ACHN (cell line): ENCODE measurements at places on chromosomes 4 and X.

DNA sequence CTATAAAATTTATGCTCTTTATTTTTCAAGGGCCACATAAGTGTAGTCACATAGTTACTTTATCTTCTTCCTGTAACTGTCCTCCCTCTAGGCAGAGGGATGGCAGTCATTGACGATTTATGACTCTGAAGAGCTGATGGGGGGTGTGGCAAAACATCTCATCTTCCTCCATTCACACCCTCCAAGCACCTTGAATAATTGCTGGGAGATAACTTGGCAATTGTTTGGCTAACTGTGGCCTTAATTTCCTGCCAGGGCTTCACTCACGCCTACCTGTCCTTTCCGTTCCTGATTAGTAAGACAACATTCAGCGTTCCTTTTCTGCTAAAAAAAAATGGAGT lies 329.2 kb downstream of the ARHGAP10 start:
- DNase-seq, result no peak

DNA sequence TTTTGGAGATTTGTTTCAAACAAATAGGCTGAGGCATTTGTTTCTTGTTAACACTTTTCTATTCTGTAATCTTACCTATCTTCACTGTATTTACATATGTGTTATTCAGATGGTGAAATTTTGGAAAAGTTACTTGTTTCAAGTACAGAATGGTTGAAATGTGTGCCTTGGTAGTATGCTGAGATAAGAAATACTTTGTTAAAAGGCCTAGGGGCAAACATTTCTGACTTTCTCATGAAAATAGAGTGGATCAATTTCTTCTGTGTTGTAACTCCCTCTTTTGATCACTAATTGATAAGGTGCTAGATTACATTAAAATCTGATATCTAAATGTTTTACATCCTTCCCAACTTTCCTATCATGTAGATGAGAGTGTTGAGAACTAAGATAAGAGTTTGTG lies 18.1 kb downstream of the USO1 start:
- no peak for DNase-seq

- DNase-seq, result peak; percentile 26
These were observed 9.8 kb upstream of the ANXA5 start for GRCh38 chr4:121706595-121707021.

GRCh38 chr4:185309770-185310169 lies 86.0 kb downstream of the LRP2BP start:
- no peak for DNase-seq

DNA sequence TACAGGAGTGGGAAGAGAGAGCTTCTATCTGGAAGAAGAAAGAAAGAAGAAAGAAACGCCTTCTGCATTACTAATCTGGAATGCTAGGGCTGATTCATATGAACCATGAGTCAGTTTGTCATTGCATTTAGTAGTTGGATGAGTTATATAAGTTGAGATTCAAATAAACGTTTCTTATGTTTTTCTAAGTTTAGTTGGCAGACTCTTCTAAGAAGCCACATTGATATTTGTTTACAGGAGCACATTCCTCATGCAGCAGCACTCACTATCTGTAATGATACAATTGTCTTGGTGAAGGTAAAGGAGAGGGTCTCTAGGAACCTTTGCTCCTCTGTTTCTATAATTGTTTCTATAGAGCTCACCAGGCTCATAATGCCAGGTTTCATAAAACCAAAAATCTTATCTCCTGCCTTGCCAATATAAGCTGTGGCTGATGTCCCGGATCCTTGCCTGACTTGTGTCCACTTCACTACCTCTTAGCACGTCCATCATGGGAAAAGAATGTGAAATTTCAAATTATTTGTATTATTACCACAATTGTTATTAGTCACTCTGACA lies 39.5 kb downstream of the HOPX start:
- peak; percentile 59 for DNase-seq

- DNase-seq, result no peak
These were observed 8.3 kb downstream of the ZIC3 start for GRCh38 chrX:137574102-137574783.

- no peak for DNase-seq
These were observed 562.1 kb upstream of the ADGRL3 start for GRCh38 chr4:60637976-60638375.

DNA sequence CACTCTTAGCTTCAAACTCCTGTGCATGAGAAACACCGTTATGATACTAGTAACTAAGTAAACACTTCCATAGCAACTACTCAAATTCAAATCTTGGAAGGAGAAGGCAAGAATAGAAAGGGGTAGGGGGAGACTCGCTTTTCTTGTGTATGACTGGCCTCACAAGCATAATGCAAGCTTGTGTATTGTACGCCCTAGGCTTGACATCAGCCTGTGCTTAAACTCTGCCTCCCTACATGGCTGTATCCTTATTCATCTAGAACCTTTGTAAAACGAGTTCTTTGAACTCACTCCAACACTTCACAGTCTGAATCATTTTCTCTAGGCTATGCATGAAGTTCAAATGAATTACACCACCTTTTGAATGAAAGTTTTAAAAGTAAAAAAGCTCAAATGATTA lies 1071.2 kb upstream of the ADGRL3 start:
- no peak for DNase-seq

DNA sequence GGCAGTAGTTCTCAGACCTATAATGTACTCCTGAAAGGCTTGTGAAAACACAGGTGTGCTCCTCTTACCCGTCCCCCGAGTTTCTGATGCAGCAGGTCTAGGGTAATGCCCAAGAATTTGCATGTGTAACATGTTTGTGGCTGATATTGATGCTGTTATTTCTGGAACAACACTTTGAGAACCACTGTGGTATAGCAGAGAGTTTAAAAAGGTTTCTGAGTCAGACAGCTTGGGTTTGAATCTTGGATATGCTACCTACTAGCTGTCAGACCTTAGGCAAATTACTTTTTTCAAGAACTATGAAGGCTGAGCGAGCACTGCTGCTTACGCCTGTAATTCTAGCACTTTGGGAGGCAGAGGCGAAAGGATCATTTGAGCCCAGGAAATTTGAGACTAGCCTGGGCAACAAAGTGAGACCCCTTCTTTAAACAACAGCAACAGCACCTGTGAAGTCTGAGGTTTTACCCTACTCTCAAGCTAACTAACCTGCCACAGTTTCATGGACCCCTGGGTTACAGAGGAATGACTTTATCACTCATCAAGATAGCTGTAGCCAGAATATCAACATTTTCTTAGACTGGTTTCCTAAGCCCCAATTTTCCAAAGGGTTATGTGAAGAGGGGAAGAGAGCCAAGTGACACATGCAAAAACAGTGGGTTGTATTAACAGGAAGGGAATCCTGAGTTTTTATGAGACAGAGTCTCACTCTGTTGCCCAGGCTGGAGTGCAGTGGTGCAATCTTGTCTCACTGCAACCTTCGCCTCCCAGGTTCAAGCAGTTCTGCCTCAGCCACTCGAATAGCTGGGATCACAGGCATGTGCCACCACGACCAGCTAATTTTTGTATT lies 5.1 kb downstream of the AFF1 start:
- DNase-seq, result no peak

- no peak for DNase-seq
These were observed 65.5 kb upstream of the LAS1L start for GRCh38 chrX:65600106-65600505.

DNA sequence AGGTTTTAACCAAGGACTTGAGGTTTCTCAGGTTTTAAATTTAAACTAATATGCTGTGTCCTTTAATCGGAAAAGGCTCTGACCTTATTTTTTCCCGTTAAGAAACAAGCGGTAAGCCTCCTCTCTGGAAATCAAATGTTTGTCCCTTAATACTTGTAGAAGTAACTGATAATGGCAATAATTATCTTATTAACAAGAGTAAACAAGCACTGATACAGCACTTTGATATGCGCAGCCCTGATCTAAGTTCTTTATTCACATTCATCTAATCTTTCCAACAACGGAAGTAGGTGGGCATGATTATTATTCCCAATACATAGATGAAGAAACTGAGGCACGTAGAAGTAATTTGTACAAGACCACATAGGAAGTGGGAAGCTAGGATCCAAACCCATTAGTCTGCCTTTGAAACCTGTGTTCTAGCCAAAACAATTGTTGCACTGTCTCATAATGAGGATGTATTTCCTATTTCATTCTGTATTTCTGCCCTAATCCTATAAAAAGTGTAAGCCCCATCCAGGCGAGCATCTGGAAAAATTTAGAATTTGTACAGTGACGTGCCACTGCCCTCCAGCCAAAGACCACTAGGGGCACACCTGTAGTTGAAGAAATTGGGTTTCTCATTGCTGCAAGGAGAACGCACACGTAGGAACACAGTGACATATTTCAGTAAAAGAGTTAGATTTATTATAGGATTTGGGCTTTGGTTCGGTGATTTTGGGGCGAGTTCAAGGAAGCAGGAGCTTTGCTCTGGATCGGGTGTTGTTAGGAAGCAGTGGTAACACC lies 606 bp downstream of the CXorf58 start:
- no peak for DNase-seq

DNA sequence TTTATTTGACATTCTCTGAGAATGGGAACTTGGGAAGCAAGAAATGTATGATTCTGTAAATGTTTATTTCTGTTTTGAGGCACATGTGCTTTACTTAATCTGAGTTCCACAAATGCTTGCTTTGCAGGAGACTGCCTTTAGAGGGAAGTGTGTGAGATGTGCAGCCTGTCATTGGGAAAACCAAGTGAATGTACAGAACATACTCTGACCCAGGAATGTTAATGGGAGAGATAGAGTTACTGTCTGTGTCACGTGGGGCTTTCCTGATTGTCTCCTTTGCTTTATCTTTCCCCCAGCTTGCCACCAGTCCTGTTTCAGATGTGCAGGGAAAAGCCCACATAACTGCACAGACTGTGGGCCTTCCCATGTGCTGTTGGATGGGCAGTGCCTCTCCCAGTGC lies 218.6 kb upstream of the ANXA3 start:
- no peak for DNase-seq

- DNase-seq, result no peak
These were observed 229.6 kb downstream of the UNC5C start for GRCh38 chr4:95319169-95319568.

GRCh38 chr4:40196272-40196671 lies 559 bp upstream of the RHOH start:
- DNase-seq, result no peak
